ENCODE measurements at places on chromosomes 11 and 22.

DNA sequence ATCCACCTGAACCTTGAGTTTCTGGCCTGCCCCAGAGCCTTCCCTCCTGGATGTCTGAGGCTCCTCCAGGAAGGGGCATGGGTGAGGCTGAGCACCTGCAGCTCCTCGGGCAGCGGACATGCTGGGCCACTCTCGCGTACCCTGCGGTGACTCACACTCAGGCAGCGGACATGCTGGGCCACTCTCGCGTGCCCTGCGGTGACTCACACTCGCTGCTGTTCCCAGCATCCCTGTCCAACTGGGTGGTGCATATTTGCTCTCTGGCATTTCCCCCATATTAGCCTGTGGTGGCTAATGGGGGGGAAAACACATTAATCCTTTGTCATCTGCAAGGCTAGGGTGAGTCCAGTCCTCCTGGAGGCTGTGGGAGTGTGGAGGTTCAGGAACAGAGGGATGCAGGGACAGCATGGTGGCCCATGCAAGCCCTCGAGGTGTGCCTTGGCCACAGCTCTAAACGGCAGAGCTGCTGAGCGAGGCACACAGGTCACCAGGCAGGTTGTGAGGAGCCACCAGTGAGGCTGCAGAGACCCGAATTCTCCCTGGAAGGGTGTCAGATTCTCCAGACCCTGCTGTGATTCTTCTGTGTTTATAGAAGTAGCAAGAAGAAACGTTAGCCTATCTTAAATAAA, 728.1 kb downstream of the BRD1 start:
- no peak for DNase-seq

GRCh38 chr11:86196913-86197312, 47.6 kb upstream of the EED start:
- DNase-seq, result no peak

GRCh38 chr22:45314786-45315185, 5.1 kb downstream of the FAM118A start:
- no peak for DNase-seq

- DNase-seq, result no peak
These were observed 28.7 kb downstream of the IGF2 start for GRCh38 chr11:2110521-2110920.

DNA sequence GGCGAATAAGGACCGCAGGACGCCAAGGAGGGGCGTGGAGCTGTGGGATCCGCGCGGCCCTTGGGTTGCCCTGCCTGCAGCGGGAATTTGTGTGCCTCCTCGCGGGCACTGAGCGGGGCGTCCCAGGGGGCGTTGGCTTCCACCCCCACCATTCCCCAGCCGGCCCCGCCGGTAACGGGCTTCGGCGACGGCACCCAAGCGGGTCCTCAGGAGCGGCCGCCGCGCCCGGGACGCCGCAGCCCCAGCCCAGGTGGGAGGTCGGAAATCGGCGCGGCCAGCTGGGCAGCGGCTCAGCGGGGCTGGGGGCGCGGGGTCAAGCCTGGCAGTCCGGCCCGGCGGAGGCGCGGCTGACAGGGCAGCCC, 320 bp downstream of the CLTCL1 start:
- DNase-seq, result peak; percentile 7

- DNase-seq, result no peak
These were observed 10.5 kb downstream of the SMTNL1 start for GRCh38 chr11:57547854-57548377.

DNA sequence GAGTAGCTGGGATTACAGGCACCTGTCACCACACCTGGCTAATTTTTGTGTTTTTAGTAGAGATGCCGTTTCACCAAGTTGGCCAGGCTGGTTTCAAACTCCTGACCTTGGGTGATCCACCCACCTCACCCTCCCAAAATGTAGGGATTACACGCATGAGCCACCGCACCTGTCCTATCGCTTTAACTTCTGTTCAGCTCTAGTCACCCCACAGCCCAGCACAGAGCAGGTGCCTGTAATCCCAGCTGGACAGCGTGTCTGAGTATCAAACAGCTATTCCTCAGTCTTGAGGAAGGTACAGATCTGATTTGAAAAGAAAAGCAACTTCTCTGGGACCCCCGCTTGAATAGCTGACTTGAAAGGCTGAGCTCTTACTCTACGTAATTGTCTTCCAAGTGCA, 149.1 kb downstream of the CTTN start:
- no peak for DNase-seq

- no peak for DNase-seq
These were observed 16.9 kb downstream of the SMCO4 start for GRCh38 chr11:93526346-93526633.

DNA sequence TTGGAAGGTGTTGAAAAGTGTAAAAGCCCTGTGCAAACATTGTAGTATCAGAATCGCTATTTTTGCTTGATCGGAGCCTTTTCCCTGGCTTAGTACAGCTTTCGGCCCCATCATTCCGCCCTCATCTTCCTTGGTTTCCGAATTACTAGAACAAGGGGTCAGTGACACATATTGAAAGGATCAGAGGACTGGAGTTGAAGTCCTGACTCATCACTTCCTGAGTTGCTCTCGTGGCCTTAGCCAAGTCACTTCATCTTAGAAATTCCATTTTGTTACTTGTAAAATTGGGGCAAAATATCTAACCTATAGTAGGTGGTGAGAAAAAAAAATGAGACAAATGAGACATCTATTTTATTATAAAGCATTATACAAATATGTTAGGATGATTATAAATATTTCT, 375.0 kb downstream of the NTM start:
- no peak for DNase-seq

DNA sequence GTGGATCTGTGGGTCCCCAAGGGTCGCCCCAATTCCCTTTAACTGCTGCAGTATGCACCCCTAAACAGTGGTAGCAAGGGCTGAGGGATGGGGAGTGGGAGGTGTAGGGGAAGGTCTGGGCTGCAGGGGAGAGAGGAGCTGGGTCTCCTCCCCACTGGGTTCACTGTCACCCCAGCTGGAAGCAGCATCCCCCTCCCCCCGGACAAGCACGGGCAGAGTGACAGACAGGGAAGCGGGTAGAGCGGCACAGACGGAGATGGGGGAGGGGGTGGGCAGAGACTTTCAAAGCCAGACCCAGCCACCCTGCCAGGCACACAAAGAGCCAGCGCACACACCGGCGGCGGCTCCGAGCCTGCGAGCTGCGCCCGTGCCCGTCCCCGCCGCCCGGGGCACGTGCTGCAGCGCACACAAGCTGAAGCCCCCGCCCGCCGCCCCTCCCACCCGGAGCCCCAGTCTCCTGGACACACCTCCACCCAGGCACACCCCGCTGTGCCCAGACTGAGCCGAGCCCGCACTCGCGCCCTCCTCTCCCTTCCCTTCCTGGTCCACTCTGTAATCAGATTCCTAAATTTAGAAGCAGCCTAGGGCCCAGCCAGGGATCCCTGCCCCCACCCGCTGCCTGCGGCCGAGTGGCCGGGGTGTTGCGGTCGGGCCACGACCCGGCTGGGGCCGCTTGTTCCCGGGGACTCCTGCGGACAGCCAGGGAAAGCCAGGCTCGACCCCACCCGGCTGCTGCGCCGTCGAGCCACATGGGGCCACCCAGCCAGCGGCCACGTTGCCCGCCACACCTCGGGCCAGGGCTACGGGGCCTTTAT, 935 bp upstream of the RCOR2 start:
- no peak for DNase-seq

DNA sequence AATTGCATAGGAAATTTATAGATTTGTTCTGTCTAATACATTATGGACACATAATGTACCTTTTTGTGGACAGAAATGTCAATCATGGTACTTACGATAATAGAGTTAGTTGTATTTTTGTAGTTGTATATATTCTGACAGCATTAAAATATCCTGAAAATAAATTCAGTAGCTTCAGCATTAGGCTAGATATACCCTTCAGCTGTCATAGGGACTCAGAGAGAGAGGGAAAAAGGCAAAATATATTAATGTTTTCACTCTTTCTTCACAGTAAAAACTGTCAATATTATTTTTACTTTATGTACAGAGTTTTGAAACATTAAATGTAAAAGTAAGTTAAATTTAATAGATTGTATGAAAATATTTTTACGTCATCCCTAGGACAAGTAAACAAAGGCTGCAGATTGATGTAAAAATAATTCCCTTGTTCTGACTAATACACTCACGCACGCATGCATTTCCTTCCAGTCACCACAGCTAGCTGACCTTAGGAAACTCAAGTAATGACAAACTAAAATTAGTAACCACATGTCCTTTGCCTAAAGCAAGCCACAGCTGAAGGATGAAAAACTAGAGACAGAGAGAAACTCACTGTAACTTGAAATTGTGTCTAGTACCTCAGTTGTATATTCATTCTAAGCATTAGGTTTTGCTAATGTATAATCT, 104.7 kb upstream of the CARD18 start:
- DNase-seq, result no peak

- peak; percentile 35 for DNase-seq
These were observed 13.3 kb upstream of the CYP2R1 start for GRCh38 chr11:14905104-14906033.

- DNase-seq, result no peak
These were observed 22.6 kb downstream of the SLC22A12 start for GRCh38 chr11:64613648-64614047.

- no peak for DNase-seq
These were observed 27.4 kb downstream of the MOB2 start for GRCh38 chr11:1459219-1459575.

- DNase-seq, result no peak
These were observed 44.3 kb upstream of the HMGXB4 start for GRCh38 chr22:35212996-35213395.

GRCh38 chr11:62142921-62143320, 19.1 kb downstream of the INCENP start:
- no peak for DNase-seq

GRCh38 chr11:119196833-119197483, 9.2 kb upstream of the CBL start:
- peak; percentile 59 for DNase-seq

DNA sequence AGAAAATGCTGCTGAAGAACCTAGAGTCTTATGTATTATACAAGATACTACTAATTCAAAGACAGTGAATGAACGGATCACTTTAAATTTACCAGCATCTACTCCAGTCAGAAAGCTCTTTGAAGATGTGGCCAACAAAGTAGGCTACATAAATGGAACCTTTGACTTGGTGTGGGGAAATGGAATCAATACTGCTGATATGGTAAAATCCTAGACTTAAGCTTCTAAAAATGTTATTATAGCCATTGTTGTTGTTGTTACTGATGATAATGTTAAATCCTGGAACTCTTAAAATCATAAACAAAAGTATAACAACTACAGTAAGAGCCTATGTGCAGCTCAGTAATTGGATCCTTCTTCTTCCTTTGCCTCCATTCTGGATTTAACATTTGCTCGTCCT, 38.4 kb downstream of the USP47 start:
- DNase-seq, result no peak

DNA sequence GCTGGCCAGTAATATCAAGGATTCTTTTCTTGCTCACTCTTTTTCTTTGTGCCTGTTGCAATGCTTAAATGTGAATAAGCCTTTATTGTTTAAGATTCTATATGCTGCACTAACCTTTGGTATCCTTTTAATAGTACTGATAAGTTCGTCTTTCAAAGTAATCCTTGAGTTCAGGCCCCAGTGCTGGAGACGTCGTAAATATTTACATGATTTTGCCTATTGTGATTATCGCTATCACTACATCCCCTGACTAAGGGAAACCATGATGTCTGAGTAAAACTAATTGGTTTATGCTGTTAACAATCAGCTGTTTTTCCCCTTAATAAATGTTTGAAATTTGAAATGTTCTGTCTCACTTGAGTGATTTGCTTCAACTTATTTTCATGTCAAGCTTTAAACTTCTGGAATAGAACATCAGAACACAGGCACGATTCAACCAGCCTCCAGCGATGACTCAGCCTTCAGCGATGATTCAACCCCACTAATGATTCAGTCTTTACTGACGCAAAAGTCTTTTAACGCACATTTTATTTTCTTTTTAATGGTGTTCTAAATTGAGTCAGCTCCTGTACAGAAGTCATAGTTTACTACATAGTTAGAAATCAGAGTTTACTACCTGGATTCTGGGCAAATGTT, 3.9 kb downstream of the HTATIP2 start:
- peak; percentile 13 for DNase-seq

DNA sequence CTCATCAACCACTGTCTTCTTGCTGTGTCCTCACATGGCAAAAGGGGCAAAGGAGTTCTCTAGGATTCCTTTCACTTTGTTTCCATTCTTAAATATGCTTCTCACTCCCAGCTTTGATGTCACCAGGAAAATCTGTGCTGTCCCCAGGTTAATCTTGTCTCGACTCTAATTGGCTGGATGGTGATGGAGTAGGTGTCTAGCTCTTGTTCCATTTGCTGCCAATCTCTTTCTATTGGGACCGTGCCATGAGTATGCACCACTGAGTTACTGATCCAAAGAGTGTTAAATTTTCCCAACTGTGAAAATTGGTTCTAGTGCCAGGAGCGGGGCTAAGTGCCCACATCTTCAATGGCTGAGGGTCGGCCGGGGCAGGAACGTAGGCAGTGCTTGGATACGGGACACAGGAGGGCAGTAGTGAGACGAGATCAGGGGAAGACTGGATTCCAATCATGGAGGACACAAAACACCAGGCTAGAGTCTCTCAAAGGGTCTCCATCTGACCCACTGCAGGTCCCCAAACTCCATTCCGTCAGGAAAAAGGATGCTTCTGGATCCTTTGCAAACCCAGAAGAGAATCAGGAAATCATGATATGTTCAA, 47.7 kb upstream of the CSNK2A3 start:
- DNase-seq, result no peak

DNA sequence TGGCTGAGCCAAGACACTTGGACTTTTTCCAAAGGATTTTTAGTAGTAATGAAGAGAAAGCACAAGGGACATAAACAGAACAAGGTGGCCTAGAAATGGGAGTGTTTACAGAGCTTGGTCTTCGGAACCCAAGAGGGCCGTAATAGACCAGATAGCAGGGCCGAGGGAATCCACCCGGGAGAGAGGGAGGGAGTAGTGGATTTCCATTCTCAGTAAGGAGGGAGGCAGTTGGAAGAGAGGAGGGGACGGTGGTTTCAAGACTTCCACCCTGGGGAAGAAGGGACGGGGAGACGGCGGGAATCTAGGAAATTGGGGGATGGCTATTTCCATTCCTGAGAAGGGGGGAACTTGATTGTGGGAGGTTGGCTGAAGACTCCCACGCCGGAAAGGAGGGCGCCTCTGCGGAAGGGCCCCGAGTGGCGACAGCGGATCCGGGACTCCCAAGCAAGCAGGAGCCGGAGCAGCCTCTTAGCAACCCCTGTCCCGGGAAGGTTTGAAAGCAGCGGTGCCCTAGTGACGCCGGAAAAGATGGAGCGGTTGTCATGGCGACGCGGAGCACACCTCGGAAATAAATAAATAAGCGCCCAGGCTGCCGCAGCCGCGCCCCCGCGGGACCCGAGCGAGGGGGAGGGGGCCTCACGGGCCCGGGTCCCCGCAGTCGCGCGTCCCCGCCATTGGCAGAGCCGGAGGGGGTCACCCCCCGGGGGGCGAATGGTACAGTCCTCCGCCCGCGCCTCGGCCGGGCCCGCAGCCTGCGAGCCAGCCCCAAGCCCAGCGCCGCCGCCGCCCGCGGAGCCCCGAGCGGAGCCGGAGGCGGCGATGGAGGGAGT, 31.6 kb downstream of the EIF3F start:
- peak; percentile 25 for DNase-seq

DNA sequence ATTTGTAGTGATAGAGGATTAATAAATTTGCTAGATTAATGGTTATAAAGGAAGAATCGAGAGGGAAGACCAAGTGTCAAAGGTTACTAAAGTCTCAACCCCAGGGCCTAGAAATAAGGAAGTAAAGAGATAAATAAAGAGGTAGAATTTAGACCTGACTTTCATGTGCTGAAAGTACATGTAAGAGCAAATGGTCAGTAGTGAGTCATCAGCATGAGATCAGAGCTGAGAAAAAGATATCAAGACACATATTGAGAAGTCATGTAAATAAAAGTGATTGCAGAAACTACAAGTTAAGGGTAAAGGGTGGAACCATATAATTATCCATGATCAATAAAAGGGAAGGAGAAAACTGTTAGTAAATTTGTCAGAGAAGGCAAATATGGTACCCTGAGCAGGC, 1.4 kb upstream of the OR8B8 start:
- DNase-seq, result no peak

Data from stimulated activated CD4-positive, alpha-beta T cell treated with anti-CD3 and anti-CD28 coated beads, TNF-alpha, amount 100 ng/mL, for 1 hour (primary cell).